ENCODE measurements at places on chromosomes 13 and 19. TPM values are rescaled to one million over a fixed set of nuclear protein-coding genes. Genes with fewer than 3 reads are reported as not detected.

DNA sequence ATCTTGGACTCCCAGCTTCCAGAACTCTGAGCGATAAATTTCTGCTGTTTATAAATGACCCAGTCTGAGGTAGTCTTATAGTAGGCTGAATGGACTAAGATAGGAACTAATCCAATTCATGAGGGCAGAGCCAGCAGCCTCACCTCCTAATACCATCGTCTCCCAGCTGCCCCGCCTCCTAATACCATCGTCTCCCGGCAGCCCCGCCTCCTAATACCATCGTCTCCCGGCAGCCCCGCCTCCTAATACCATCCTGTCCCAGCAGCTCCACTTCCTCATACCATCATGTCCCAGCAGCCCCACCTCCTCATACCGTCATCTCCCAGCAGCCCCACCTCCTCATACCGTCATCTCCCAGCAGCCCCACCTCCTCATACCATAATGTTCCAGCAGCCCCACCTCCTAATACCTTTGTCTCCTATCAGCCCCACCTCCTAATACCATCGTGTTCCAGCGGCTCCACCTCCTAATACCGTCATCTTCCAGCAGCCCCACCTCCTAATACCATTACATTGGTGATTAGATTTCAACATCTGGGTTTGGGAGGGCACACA lies 2.4 kb upstream of the ARGLU1 start:
- no peak for DNase-seq

- DNase-seq = no peak
These were observed 77.6 kb downstream of the KDM4B start for GRCh38 chr19:5046339-5047039.

- DNase-seq = no peak
These were observed 69.0 kb downstream of the KDM4B start for GRCh38 chr19:5037936-5038335.

GRCh38 chr13:29923554-29924481 lies 73.4 kb upstream of the UBL3 start:
- peak; percentile 55 for DNase-seq

GRCh38 chr13:52112591-52112990 lies 16.3 kb downstream of the NEK5 start:
- DNase-seq = no peak

- DNase-seq = no peak
These were observed 173.8 kb downstream of the KATNAL1 start for GRCh38 chr13:30133554-30133912.

DNA sequence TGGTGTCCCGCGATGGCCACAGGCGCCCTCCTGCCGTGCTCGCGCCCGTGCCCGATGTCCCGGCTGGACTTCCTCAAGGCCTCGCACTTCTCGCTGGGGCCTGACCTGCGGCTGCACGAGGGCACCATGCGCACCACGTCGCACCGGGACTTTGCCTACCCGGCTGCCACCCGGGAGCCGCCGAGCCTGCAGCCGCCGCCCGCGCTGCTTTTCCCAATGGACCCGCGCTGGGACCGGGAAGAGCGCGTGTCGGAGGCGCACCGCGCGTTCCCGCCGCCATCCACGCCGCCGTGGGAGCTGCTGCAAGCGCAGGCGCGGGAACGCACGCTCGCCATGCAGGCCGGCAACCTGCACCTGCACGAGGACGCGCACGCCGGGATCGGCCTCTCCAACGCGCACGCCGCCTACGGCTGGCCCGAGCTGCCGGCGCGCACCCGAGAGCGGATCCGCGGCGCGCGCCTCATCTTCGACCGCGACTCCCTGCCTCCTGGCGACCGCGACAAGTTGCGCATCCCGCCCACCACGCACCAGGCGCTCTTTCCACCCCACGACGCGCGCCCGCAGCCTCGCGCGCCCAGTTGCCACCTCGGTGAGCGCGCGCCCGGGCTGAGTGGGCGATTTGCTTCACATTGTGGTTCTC lies 12.1 kb upstream of the PEX11G start:
- DNase-seq = peak; percentile 74

DNA sequence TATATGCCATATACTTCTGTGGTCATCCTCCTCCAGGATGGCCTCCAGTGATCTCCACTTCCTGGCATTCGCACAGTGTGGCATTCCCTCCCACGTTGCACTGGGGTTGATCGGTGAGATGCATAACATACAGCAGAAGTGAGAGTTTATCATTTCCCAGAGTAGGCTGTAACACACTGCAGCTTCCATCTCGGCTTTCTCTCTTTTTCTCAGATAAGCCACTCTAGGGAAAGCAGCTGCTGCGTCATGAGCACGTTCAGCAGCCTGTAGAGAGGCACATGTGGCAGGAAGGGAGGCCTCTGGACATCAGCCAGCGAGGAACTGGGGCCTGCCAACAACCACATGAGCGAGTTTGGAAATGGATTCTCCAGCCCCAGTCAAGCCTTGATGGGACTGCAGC lies 807.1 kb downstream of the DIAPH3 start:
- no peak for DNase-seq

- DNase-seq = peak; percentile 67
These were observed 25.6 kb downstream of the NOSIP start for GRCh38 chr19:49554701-49555181.

DNA sequence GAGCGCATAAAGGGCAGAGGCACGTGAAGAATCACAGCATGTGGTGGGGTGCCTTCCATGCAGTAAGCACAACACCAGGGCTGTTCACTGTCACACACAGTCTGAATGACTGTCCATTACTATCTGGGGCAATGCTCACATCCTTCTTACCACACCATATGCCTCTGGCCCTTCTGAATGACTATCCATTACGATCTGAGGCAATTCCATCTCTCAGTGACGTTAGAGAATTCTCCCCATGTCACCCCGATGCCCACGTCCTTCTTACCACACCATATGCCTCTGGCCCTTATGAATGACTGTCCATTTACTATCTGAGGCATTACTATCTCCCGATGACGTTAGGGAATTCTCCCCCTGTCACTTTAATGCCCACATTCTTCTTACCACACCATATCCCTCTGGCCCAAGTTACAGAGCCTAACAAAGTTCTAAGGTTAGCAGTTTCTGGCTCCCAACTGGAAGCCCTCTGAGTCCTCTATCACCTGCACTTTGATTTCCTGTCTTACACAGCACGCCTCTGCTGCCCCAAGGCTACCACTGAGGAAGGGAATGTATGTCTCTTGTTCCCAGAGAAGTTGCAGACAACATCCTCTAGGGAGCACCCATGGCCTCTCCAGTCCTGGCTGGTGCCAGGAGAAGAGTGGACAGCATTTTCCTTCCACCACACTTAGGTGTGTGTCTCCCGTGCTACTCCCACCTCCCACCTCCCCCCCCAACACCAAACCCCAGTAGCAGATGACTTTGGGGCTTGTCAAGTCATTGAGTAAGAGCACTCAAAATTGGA lies 154.8 kb downstream of the COG6 start:
- DNase-seq = no peak

DNA sequence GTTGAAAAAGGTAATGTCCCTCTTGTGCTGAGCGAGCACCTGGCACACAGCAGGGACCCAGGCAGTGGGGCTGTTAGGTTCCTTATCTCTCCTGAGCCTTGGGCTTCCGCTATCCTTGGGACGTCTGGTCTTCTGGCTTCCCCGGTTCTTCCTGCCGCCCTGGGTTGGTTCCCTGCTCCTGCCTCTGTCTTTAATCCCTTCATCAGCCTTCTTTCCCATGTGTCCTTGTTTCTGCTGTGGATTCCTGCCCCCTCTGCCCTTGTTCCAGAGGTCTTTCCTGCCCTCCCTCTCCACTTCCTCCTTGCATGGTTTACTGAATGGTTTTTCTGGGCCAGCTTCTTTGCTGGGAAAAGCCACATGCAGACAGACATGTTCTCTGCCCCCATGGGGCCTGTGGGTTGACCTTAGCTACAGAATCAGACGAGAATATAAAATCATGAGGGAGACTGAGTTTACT lies 2.6 kb downstream of the EPN1 start:
- no peak for DNase-seq

GRCh38 chr19:16525751-16526481 lies 16.3 kb downstream of the CHERP start:
- DNase-seq = no peak

GRCh38 chr19:15464394-15465385 lies at the start of gene RASAL3:
Gene RASAL3 (minus strand): TSS chr19:15464544. CDS start chr19:15464358, 186 bp downstream.
- DNase-seq = peak; percentile 73

- DNase-seq = no peak
These were observed 18.3 kb upstream of the KLF5 start for GRCh38 chr13:73040484-73040883.

GRCh38 chr19:18000480-18000914 lies 7.5 kb upstream of the ARRDC2 start:
- peak; percentile 43 for DNase-seq

DNA sequence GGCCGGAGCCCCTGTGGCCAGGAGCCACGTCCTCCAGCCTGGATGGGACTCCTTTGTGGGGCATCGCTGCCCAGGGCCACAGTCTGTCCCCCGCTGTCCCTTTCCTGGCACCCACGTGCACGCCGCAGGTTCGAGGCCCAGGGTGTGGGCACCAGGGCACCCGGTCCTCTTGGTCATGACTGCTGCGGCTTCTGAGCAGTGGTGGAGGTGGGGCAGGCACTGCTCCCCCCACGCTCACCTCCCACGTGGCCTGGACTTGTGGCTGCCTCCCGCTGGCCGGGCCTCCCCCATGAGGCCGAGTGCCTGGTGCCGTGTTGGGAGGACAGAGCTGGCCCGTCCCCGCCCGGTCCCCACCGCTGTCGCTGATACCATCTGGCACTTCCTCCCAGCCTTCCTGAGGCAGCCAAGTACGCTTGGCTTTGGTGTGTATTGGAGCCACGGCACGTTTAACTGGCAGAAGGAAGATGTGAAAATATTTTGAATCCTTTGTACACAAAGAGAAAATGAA lies 12.8 kb downstream of the SPPL2B start:
- DNase-seq = no peak

ATP8B3 gene
- total RNA-seq = 18.6 TPM

RAX2 gene
- not detected for total RNA-seq

CD79A gene
- total RNA-seq = 29.8 TPM

ACER1 gene
- 0.54 TPM for total RNA-seq

PSG7 gene
- not detected for total RNA-seq

PSMD8 gene
- 131 TPM for total RNA-seq

MATK gene
- total RNA-seq = 29.4 TPM

SACS gene
- 30.9 TPM for total RNA-seq
